ENCODE measurements at places on chromosomes 6 and 20.

DNA sequence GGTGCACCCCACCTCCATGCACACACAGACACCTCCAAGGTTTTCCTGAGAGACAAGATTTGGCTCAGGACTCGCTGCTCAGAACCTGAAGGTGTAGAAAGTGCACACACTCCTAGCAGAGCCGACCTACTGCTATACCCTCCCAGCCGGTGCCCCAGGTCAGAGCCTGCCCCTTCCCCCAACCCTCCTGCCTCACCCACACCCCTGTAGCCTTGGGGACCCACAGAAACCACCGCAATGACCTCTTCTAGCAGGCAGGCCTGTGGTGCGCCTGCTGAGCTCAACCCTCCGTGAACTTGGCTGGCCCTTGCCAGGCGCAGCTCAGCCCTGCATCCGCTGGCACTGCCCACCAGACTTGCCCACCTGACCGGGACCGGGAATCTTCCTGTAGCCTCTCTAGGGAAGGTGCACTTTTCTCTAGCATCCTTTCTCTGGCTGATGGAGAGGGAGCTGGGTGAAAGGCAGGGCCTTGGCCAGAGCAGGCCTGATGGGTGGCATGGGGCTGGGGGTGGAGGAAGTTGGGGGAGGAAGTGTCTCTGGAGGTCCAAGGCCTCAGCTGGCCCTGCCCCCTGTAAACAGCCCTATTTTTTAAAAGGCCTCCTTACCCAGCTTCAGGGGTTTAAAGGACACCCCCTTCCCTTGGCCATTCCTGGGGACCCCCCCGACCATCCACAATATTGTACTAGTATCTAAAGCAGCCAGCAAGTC, 36.9 kb upstream of the SLCO4A1 start:
- DNase-seq, result no peak

DNA sequence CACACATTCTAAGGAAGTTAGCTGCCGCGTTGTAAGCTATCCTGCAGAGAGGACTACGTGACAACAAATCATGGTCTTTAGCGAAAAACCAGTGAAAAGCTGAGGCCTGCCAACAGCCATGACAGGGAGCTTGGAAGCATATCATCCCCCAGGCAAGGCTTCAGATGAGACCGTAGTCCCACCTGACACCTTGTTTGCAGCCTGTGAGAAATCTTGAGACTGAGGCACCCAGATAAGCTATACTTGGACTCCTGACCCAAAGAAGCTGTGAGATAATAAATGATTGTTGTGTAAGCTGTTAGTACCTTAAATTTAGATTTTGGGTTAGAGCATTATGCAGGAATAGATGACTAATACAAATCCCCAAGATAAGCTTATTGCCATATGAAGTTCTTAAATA, 45.4 kb upstream of the SENP6 start:
- no peak for DNase-seq

DNA sequence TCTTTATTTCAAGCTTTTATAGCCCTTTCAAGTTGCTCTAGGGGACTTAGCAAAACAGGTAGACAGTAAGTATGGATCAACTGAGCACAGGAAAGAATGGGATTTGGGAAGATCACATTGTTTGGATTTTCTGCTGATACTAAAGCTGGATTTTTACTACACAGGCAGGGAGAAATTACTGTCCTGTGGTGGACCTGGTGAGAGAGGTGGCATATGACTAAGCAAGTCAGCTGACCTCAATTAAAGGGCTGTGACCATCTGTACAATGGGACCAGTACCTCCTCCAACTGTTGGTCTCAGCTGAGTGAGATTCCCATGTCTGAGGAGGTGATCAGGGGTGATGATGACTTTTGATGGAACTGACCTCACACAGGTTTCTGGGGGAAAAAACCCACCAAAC, 28.0 kb downstream of the RREB1 start:
- DNase-seq, result no peak

DNA sequence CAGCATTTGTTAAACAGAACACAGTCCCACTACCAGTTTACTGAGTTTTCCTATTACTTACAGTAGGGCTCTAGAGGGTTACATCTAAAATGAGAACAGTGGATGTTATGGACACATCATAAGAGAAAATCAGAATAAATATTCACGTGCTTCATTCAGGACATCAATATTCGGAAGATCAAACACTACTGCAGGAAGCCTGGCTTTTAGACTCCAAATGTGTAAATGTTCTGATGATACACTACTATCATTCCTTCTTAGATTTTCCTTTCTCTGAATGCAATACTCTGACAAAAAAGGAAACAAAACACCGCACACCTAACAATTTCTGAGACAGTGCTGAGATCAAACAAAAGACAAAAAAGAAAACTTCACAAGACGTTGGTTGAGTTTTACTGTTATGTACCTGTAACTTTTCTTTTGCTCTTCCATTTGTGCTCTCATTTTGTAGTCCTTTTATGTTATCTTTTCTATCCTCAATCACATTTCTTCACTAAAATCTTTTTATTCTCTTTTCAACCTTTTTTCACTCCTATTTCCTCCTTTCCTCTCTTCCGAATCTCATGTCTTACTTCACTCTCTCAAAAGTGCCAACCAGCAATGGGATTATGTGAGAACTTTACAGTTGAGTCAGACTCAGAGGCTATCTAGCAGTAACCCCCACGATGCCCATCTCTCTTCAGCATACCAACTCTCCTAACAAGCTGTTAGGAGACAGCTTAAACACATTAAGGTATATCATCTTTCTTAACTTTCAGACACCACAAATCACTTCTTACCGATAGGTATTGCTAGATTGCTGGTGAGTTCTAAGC, 1.7 kb downstream of the FAM184A start:
- no peak for DNase-seq

Data from right forelimb (tissue), 1 donor.